ENCODE measurements at places on chromosomes 16 and 17.
A peak's percentile ranks its signal among the peaks of the same experiment; 100 is the strongest.

- no peak for DNase-seq
Measured at GRCh38 chr17:38550661-38551060, 55.1 kb downstream of the SRCIN1 start.

- DNase-seq: no peak
Measured at GRCh38 chr16:76942089-76942488, 248.9 kb upstream of the MON1B start.

DNA sequence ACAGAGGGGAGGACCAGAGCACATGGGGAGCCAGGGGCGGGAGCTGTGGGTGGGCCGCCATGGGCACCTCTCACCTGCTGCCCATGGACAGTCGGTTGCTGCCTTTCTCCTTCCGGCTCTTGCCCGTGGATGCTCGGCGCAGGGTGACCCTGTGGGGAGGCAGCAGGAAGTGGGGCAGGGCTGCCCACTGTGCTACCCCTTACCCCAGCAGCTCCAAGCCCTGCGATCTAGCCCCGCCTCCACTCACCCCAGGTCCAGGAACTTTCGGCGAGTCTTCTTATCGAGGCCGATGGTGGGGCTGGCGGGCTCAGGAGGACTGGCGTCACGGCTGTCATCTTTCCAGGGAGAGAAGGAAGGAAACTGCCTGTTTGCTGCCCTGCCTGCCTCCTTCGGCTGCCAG, 14.2 kb downstream of the SAMD14 start:
- DNase-seq: no peak

DNA sequence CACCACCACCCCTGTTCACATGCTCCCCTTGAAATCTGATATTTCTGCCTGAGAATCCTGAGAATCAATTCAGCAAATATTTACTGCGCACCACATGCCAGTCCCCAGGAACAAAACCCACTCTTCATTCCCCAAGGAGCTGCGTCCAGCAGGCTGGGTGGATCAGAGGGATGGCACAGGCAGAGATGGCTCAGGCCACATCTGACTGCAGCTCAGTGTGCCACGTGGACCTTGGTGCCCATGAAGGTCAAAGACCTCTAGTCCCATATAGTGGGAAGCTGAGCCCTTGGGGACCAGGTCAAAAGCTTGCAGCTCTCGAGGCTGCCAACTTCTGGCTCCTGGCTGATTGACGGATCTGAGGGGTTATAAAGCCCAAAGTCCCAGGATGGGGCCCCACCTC, 31.8 kb downstream of the CD300LF start:
- DNase-seq: no peak

- DNase-seq: no peak
Measured at GRCh38 chr17:327971-328370, 24.6 kb downstream of the RPH3AL start.

DNA sequence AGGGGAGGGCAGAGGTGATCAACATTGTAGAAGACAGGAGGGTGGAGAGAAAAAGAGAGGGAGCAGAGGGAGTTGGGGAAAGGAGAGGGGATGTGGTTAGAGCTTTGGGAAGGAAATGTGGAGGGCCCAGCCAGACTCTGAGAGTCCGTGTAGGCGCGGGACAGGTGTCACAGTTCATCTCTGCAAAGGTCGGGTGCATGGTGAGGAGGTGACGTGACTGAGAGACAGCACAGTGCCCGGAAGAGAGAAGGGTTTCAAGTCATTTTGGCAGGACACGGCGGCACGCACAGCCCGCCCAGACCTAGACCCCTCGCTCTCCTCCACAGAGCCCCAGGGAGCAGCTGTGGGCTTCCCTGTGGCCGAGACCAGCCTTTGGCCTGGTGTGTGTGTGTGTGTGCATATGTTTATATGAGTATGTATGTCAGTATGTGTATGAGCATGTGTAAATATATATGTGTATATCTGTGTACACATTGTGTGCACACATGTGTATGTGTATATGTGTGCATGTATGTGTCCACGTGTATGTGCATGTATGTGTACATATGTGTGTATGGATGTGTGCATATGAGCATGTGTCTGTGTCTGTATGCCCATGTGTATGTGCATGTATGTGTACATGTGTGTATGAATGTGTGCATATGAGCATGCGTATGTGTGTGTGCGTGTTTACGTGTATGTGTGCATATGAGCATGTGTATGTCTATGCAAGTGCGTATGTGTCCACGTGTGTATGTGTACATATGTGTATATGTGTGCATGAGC, 104.6 kb downstream of the SEC14L1 start:
- no peak for DNase-seq

DNA sequence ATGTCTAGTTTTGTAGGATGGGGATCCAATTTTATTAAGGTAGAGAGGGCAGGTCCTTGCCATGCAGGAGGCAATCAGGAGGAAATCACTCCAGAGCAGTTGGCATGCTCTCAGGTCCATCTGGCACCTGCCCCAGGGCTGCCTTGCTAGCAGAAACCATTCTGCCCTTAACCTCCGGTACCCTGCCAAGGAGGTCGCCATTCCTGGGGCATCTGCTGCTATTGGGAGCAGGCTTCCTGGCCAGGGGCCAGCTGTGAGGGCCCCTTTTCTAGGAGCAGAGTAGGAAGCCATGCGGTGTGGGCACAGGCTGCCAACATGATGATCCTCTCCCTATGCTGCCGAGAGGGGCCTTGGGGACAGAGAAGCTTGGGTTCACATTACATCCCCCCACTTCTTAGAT, 47.6 kb upstream of the MGAT5B start:
- DNase-seq: no peak

- peak; percentile 50 for DNase-seq
Measured at GRCh38 chr16:85253084-85253941, 141.0 kb upstream of the CIBAR2 start.

GRCh38 chr17:60423865-60424264, 1.6 kb downstream of the CHCT1 start:
- DNase-seq: no peak

DNA sequence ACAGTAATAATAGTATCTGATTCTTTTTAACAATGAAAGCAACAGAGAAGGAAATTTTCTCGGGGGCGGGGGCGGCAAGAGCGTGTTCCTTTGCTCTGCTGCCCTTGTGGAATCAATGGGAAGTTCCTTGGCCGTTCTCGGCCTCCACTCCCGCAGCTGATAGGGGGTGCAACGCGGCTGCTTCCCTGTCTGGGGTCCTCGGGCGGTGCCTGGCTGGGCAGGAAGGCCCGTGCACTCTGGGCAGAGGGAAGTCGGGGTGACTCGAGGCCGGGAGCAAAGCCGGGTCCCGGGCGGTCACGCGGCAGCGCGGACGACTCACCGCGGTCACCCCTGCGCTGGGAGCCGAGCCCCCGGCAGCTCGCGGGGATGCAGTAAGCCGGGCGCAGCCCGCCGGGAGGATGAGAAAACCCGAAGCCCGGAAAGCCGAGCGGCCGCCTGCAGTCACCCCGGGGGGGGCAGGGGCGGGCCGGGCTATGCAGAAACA, 2.5 kb downstream of the TUBB3 start:
- no peak for DNase-seq

- DNase-seq: no peak
Measured at GRCh38 chr17:3660311-3660891, 8.0 kb downstream of the TAX1BP3 start.

DNA sequence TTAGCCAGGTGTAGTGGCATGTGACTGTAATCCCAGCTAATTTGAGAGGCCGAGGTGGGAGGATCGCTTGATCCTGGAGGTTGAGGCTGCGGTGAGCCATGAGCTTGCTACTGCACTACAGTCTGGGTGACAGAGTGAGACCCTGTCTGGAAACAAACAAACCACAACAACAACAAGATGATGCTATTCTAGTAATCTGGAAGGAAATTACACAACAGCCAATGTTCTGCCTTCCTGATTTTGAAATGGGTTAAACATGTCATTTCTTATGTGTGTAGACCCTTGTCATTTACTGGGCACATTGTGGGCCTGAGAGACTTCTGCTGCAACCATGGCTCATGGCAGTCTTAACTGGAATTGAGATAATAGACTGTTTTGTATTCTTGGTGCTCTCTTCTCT, 5.9 kb downstream of the COQ7 start:
- DNase-seq: peak; percentile 61

GRCh38 chr16:14364386-14365199, 265.5 kb downstream of the PARN start:
- DNase-seq: no peak

- no peak for DNase-seq
Measured at GRCh38 chr17:27367121-27367981, 73.4 kb downstream of the WSB1 start.

DNA sequence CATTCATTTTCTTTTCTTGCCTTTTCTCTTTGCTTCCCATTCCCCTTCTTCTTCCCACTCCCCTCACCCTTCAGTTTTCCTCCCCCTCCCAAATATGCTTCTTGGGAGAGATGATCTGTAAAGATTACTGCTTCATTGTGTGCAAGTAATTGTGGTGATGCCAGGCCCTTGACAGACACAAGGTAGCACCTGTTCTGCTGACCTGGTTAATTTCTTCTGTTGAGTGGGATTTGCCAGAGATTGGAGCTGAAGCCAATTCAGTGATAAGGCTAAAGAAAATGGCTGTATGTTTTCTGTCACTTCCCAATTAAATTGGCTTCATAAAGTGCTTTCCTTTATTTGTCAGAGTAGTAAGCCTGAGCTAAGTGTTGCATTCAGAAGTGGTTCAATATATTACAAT, 44.5 kb downstream of the AATF start:
- DNase-seq: no peak

DNA sequence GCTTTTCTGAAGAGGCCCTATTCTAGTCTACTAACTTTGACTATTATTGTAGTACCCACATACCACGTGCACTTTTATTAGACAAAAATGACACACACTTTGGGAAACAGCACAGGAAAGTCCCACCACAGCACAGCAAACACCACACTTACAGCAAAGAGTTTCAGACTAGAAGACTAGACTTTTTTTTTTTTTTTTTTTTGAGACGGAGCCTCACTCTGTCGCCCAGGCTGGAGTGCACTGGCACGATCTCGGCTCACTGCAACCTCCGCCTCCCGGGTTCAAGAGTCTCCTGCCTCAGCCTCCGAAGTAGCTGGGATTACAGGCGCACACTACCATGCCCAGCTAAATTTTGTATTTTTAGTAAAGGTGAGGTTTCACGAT, 20.1 kb downstream of the YWHAE start:
- no peak for DNase-seq

- no peak for DNase-seq
Measured at GRCh38 chr17:27496971-27497370, 40.7 kb downstream of the KSR1 start.

DNA sequence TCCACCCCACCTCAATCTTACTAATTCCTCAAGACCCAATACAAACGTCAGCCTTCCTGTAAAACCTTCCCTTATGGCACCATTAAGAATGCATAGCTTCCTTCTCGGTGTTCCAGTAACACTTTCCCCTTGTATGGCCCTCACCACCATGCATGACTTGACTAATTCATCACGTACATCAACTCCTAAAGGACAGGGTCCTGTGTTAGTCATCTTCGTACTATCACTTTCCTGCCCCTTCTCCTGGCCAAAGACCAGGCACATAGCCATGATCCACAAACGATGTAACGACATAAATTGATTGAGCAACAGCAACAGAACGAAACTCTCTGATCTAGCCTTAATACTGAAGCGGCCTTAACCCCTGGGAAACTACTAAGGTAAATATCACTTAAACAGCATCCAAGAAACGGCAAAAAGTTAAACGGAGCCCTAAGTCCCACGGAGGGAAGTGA, 612 bp downstream of the PSMD12 start:
- DNase-seq: peak; percentile 53

- DNase-seq: peak; percentile 56
Measured at GRCh38 chr16:57999366-57999970, 1.0 kb downstream of the ZNF319 start.

DNA sequence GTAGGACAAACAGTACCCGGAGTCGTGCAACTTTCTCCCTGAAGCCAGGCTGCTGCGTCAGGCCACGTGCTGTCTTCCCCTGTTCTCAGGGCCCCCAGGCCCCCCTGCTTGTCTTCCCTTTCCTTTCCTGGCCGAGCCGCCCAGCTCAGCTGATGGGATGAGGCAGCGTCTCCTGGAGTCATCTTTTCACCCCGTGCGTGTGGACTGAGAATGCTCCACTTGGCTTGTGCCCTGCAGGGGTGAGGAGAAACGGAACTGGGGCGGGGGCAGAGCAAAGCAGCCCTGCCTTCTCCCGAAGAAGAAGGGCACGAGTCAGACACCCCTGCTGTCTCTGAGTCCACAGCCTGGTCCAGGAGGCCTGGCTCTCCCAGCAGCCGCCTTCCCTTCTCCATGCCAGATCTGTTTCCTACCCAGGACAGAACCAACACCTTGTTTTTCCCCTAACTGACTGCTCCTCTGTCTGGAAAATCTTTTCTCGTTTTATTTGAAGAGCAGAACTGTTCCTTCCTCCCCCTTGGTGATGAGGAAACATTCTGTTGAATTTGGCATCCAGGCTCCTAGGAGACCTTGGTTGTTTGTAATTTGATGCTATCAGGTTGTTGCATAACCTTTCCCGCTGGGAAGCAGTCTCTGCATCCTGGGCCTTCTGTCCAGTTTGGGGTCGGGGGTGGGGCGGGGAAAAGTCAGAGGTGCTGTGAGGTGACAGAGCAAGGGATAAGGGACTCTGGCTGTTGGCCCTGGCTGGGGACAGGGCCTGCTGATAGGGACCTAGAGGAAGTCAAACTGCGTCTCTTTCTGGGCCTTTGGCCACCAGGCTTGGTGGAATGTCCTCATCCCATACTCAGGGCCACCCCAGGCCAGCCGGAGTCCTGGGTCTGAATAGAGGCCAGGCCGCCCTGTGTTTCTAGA, 78.8 kb downstream of the WIPI1 start:
- no peak for DNase-seq

- DNase-seq: no peak
Measured at GRCh38 chr16:49833796-49834530, 21.9 kb downstream of the ZNF423 start.

- DNase-seq: no peak
Measured at GRCh38 chr17:83154311-83155127, 75.1 kb downstream of the METRNL start.

Measured in MV-4-11 (cell line).